ENCODE measurements at places on chromosomes 4 and X. TPM values are rescaled to one million over a fixed set of nuclear protein-coding genes. Genes with fewer than 3 reads are reported as not detected.

DNA sequence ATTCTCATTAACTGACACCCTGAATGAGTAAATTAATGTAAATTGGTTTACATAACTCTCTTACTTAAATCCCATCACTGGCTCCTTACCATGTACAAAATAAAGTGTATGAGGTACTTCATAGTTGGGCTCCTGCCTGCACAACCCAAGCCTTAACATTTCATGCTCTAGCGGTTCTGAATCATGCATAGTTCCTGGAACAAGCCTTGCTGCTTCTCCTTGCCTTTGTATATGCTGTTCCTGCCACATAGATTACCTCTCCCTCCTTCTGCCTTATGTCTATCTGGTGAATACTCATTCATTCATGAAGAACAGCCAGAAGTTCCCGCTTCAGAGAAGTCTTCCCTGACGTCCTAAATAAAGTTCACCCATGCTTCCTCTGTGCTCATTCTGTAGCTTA, 594.7 kb downstream of the SMARCA1 start:
- H3K4me1 ChIP-seq, result no peaks in the 10 kb centered on the region
- DNase-seq, result no peak
- H3K4me3 ChIP-seq, result no peak overlapping the region
- H3K36me3 ChIP-seq, result peaks cover 5% of the 10 kb centered on the region

DNA sequence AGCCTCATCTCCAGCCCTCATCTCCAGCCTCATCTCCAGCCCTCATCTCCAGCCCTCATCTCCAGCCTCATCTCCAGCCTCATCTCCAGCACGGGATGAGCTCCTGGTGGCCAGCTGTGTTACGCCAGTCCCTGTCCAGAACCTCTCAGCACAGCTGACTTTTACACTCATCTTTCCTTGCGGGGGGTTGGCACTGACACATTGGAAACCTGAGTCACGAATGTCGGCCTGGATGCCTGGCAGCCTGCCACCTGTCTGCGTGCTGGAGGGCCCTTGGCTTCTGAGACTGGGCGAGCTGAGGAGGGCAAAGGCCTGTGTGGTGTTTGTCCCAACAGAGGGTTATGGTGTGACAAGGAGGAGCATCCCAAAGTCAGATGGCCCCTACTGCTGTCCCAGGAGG, 66.1 kb upstream of the HGFAC start:
- peaks cover 5% of the 10 kb centered on the region for H3K4me1 ChIP-seq

DNA sequence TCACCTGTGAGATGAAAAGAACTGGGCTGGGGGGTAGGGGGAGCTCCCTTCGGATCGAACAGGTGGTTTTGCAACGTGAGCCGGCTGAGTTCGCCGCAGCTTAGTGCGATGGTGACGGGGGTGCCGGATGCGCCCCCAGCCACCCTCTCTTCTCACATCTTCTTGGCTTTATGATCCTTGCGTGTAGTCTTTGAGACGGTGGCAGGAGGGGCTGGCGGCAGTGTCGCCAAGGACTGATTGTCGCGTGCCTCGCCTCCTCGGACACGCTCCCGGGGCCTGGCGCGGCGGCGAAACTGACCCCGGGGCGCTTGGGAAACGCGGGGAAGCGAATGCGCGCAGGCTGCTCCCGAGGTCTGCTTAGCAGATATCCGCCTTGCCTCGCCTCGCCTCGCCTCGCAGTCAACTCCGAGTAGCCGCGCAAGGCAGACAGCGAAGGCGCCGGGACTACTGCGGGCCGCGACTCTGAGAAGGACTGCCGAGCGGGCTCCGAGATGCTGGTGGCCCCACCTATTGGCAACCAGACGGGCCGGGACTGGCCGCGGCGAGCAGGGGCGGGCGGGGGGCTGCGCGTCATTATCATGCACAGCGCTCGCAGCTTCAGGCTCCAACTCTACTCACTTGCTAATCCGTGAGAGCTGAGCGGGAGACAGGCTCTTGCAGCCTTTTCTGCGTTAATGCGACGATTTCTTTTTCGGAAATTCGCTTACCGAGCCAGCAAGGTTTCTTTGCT, 1.5 kb downstream of the GRID2 start:
- DNase-seq, result peak; percentile 29
- H3K4me3 ChIP-seq, result peak overlapping the region; percentile 58
- peaks cover 14% of the 10 kb centered on the region for H3K27me3 ChIP-seq
- peaks cover 6% of the 10 kb centered on the region for H3K36me3 ChIP-seq

Gene TEC
- 1.1 TPM for total RNA-seq

Gene CDKL2
- 0.42 TPM for total RNA-seq

Data from MCF 10A (cell line).